ENCODE measurements at places on chromosomes 2 and 18. TPM values are rescaled to one million over a fixed set of nuclear protein-coding genes. Genes with fewer than 3 reads are reported as not detected.

Gene KCNK3
- polyA plus RNA-seq = 0.15 TPM

GRCh38 chr2:102337012-102337411 is 18.6 kb upstream of the IL18R1 start:
- DNase-seq = no peak

DNA sequence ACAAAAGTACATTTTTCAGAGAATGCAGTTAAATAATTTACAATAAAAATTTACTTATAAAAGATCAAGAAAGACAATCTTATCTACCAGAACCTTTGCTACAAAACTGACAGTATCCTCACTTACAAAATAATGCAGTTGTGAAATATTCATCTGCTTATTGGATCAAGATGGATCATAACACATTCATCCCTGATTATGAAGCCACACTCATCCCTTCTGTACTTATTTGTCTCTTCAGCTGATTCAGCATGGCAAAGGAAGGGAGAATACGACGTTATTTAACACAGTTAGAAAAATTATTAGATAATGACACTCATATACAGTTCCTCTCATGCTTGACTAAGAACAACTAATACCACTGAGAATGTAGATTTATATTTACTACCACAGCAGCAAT is 46.4 kb downstream of the TCF4 start:
- DNase-seq = no peak

DNA sequence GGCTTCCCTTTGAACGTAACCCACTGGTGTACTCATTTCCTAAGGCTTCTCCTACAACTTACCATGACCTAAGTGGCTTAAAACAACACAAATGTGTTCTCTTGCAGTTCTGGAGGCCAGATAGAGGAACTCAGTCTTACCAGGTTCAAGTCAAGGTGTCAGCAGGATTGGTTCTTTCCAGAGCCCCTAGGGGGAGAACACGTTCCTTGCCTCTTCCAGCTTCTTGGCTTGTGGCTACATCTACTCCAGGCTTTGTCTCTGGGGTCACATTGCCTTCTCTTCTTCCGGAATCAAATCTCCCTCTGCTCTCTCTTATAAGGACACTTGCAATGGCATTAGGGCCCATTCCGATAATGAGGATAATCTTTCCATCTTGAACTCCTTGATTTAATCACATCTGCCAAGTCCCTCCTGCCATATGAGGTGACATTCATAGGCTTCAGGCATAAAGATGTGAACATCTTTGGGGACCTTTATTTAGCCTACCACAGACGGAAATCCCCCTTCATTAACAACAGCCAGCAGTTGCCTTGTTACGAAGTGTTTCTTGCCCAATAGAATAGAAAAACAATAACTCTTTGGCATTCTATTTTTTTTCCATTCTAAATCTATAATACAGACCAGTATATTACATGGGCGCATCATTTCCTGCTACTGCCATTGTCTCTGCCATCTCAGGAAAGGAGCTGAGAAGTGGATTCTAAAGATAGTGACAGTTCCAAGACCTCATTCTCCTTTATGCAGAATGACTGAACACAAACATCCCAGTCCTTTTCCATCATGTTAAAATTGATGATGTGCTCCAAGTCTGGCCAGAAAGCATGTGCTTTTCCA is 362.0 kb downstream of the ZNF521 start:
- DNase-seq = no peak

Gene DAPL1
- 28.4 TPM for polyA plus RNA-seq

DNA sequence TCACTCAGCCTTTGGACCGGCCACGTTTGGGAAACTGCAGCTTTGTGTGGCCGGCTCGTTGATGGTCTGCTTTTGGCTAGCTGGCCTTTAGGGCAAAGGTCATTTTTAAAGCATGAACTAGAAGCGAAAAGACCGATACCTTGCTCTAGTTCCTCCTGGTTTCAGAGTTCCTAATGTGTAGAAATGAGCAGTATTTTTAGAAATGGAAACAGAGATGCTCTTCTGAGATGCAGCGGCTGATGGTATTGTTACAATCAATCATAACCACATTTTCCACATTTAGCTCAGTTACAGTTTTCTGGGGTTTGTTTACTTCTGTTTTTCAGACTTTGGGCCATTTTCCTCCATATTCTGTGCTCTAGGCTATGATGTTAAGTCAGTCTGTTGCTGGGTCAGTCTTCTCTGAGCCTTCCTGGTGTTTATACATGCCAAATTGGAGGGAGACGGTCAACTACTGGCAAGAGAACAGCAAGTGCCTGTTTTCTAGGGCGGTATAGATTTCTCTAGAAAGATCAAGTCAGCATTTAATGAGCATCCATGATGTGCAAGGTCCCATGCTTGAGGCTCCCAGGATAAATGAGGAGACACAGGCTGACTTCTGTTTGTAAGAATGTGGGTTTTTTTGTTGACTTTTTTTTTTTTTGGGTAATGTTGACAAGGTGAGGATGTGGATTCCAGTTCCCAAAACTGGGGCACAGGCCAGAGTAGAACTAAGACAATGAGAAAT is 28.0 kb downstream of the RNF144A start:
- no peak for DNase-seq

DNA sequence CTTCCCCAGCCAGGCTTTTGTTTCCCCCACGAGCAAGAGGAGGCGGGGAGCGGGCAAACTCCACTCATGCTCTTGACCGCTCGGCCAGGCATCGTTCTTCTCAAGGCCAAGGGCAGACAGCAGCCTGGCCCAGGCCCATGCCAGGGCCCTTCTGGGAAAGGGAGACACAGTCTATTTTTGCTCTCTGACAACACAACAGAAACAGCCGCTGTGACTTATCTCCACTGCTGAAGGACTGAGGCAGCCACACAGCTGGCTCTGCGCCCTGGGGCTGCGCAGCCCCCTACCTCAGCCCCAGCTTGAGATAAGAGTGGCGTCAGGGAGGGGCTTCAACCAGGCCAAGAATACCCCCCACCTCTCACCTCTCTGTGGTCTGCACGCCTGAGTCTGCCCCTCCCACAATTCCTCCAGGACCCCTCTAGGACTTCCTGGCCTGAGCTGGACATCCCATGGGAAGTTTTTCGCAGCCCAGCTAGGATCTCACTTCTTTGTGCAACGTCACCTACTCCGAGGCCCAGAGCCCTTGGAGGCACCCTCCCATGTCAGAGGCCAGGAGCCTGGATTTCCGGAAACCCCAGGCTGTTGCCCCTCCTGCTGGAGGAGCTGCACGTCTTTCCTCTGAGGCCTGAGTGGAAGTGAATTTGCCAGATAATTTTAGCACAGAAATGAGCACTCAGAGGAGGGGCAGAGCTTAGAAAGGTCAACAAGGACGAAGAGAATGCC is 118.9 kb upstream of the OTOS start:
- DNase-seq = no peak

DNA sequence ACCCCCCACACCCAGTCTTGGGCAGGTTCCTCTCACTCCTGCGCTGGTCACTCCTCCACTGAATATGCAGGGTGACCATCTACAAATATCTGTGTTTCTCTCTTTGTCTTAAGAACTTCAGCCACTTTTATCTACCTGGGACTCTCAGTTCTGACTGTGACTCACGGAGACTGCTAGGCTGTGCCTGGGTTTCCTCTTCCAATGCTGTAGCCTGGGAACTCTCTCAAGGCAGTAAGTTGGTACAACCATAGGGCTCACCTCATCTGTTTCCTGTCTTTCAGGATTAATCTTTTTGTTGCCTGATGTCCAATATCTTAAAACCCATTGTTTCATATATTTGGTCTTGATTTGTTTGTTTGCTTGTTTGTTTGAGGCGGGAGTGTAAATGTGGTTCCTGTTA is 47.2 kb upstream of the ZNF396 start:
- DNase-seq = no peak

DNA sequence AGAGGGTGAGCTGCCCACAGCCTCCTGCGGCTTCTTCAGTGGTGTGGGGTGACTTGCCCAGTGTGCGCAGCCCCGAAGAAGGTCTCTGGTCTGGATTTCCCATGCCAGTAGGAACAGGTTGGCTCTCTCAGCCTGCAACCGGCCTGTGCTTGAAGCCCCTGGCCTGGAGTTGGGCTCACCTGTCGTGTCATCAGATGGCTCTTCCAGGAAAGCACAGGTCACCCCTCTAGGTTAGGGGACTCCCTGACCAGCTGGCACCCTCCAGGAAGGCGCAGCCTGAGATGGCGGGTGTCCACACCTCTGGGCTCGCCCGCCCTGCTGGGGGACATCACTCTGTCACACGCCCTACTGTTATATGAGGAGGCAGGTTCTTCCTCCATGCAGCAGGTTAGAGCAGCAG is 179.8 kb downstream of the SEPTIN10 start:
- DNase-seq = no peak

DNA sequence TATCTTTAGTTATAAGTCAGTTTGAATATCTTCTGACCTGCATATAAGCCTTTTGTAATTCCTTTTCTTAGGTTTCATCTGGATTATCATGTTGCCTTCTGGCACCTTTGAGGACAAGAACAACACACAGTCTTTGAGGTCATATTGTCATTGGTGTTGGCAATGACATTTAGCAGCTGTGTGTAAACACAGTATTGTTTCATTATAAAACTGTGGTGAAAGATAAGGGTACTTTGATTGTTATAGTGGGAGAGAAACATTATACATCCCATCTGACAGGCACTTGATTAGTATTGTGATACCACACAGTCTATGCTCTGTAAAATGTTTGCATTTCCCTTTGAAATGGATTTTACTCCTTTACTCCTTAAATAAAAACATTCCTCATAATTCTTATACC is 313.5 kb downstream of the RPRM start:
- no peak for DNase-seq

GRCh38 chr2:134324947-134325346 is 71.1 kb downstream of the MGAT5 start:
- DNase-seq = no peak

Gene VAMP8
- polyA plus RNA-seq = 93.1 TPM
